T follicular helper cell (primary cell): ENCODE measurements at places on chromosomes 5 and 9.
A peak's percentile ranks its signal among the peaks of the same experiment; 100 is the strongest.

DNA sequence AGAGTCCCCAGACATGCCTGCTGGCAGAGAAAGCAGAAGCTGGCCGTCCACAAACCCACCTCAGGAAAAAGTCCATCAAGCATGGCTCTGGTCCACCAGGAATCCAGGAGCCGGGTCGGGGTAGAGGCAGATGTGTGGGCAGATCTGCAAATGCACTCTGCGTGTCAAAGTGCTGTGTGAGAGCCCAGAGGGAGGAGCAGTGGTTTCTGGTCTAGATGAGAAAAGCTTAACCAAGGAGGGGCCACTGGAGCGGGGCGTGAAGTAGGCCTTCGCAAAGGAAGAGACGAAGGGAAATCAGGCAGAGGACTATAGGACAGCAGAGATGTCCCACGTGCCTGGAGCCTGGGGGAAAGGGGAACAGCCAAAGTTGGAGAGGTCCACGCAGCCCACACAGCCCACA lies 40.0 kb downstream of the TTLL11 start:
- DNase-seq = no peak

DNA sequence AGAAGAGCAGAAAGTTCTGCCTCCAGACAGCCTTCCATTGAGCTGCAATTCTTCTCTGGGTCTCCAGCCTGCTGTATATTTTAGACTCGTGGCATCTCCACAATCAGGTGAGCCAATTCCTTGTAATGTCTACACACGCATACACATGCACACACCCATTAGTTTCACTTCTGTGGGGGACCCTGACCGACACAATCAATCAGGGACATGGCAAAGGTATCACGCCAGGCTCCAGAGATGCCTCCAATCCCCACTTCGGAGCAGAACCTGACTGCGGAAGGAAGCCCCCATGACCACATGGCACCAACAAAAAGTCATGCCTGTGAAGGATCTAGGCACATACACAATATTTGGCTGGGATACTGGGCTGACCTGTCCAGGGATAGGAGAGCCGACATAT lies 21.4 kb downstream of the SEMA4D start:
- DNase-seq = no peak

DNA sequence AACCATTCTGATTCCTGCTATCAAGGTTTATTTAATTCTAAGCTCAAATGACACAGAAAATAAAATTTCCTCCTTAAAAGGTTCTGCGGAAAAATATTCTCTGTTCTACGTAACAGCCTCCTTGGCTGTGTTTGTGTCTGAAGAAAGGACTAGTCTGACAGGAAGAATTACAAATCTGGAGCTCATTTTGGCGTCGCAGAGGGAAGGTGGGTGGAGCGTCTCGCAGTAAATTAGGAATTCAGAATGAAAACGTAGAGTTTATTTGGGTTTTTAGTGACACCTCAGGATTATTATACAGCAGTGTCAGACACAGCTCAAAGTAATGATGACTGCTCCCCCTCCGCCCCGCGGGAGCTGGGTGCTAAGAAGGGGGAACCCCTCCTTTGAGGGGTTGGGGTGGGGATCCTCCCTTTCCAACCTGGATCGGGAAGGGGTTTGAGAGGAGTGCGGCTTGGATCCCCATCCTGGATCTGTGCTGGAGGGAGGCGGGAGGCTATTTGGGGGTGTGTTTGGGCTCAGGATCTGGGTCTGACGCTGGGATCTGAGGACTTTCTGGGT lies 933 bp upstream of the TGFBR1 start:
- DNase-seq = no peak

DNA sequence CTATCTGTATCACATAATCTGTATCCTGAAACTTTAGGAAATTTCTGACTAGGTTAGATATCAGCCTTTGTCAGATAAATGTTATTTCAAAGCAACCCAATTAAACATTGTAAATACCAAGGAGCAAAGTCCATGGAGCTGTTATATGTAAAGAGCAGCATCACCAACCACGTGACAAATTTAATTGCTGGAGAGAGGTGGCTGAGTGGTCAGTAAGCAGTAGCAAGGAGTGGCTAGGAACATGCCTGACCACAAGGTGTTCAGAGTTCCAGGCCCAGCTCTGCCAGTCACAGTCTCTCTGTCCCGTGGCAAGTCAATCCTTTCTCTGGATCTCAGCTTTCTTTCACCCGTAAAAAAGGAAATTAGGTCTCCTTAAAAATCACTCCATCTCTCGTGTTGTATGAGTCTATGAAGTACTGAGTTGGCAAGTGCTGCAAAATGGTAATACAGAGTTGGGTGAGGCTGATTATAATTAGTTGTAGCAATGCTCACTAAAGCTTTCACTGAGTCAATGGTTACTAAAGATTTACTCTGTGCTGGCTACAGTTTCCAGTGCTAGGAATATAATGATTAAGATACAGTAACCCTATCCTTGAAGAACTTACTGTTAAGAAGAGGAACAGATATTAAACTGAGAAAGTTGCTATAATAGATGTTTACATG lies 166.1 kb downstream of the GNAQ start:
- no peak for DNase-seq

DNA sequence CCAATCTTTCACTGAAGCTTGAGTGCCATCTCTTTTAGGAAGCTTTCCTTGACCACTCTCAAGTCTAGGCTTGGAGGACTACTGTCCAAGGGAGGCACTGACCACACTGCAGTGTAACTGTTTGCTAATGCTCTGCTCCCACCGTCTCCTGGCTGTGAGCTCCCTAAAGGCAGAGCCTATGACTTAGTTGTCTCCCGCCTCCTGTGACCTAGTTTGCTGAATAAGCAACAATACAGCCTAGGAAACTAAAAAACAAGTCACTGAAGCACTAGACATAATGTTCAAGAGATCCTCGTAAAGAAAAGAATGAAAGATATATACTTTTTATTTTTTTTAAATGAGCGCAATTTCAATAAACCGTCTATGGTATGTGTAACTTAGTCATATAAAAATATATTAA lies 31.4 kb downstream of the LIX1 start:
- no peak for DNase-seq

GRCh38 chr5:141664733-141665461 lies 13.7 kb upstream of the FCHSD1 start:
- DNase-seq = peak; percentile 50
